Tracheal epithelial cell (primary cell): ENCODE measurements at places on chromosomes 12 and 14. TPM values are rescaled to one million over a fixed set of nuclear protein-coding genes. Genes with fewer than 3 reads are reported as not detected.

Gene CNTN1
- total RNA-seq = 7.2 and 9.8 TPM in 2 replicates

Gene SIX4
- 6.3 and 7.0 TPM in 2 replicates for total RNA-seq

Gene TSPAN19
- not detected in 2 replicates for total RNA-seq

Gene TSHR
- not detected in 2 replicates for total RNA-seq

Gene GARIN6
- total RNA-seq = not detected in 2 replicates

Gene TAS2R31
- 1.2 TPM in 1 of 2 replicates, not detected in the other for total RNA-seq

Gene PLEKHH1
- 2.9 and 4.0 TPM in 2 replicates for total RNA-seq

Gene TROAP
- total RNA-seq = 1.5 and 1.7 TPM in 2 replicates

Gene HOXC12
- not detected in 2 replicates for total RNA-seq

Gene ACOT6
- total RNA-seq = 0.24 and 0.43 TPM in 2 replicates

Gene INSM2
- not detected in 2 replicates for total RNA-seq

Gene FBXO33
- 15.3 and 18.3 TPM in 2 replicates for total RNA-seq

Gene NR1H4
- total RNA-seq = 3.6 TPM in 1 of 2 replicates, not detected in the other

Gene GLT1D1
- not detected in 2 replicates for total RNA-seq

Gene ACSS3
- total RNA-seq = 0.64 and 2.9 TPM in 2 replicates

Gene VASH1
- total RNA-seq = 1.2 TPM in 1 of 2 replicates, not detected in the other

Gene GPX2
- 2.2 and 4.3 TPM in 2 replicates for total RNA-seq

Gene PIP4K2C
- 47.5 and 52.2 TPM in 2 replicates for total RNA-seq

Gene SCYL2
- total RNA-seq = 35.7 and 37.5 TPM in 2 replicates

Gene PPM1H
- total RNA-seq = 3.4 and 4.8 TPM in 2 replicates

Gene CEBPE
- total RNA-seq = not detected in 2 replicates

Gene KRT78
- 1.3 and 1.7 TPM in 2 replicates for total RNA-seq

Gene ITPK1
- 27.2 and 43.3 TPM in 2 replicates for total RNA-seq

Gene GXYLT1
- 8.9 and 11.7 TPM in 2 replicates for total RNA-seq
